ENCODE measurements at places on chromosomes 11 and 22.

- no peak for DNase-seq
Measured at GRCh38 chr11:13091373-13091772, 82.3 kb downstream of the RASSF10 start.

- no peak for DNase-seq
Measured at GRCh38 chr22:17359501-17359900, 9.8 kb upstream of the CECR2 start.

- no peak for DNase-seq
Measured at GRCh38 chr11:353179-353873, 16.0 kb upstream of the B4GALNT4 start.

- DNase-seq: peak; percentile 60
Measured at GRCh38 chr22:37273126-37273845, 9.0 kb upstream of the CYTH4 start.

DNA sequence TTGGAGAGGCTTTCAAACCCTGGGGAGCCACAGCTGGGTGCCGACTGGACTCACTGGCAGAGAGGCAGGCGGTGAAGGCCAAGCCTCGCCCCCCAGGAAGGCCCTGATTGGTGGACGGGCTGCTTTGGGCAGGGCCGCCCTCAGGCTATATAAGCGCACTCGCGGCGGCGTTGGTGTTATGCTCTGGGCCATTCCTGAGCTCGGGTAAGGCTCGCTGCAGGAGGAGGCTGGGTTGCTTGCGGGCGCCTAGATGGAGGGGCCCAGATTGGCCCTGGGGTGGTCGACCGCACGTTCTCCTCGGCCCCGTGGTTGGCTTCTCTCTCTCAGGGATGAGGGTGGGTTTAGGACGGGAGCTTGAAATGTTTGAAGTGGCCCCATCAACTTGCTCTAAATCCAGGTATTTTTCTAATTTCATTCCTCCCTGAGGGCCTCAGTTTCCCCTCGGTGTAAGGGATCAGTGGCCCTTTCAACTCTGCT, at the start of gene SPDYC:
Gene SPDYC (plus strand): TSS at position 176 of the 477 bp plus-strand sequence. CDS start 1,125 bp downstream, outside the sequence.
- DNase-seq: no peak

- peak; percentile 61 for DNase-seq
Measured at GRCh38 chr22:39097098-39098020, at the start of gene APOBEC3H. Gene APOBEC3H (plus strand): TSS chr22:39097244. CDS start chr22:39100279, 3,035 bp downstream.

GRCh38 chr11:59728154-59728553, 14.5 kb upstream of the OR10V1 start:
- no peak for DNase-seq

DNA sequence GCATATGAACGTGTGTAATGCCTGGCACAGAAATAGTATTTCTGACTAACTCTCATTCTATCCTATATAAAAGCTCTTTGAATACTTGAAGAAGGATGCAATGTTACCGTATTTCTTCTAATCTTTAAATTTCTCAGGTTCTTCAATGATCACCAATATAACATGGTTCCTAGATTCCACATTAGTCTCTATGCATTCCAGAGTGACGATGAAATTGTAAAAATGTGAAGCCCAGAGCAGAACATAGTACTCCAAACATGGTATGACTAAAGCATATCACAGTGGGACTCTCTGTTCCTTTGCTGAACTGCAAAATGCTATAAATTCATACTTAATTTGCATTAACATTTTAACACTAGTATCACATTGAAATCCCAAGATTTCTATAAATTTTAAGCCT, 877.6 kb upstream of the CHORDC1 start:
- no peak for DNase-seq

DNA sequence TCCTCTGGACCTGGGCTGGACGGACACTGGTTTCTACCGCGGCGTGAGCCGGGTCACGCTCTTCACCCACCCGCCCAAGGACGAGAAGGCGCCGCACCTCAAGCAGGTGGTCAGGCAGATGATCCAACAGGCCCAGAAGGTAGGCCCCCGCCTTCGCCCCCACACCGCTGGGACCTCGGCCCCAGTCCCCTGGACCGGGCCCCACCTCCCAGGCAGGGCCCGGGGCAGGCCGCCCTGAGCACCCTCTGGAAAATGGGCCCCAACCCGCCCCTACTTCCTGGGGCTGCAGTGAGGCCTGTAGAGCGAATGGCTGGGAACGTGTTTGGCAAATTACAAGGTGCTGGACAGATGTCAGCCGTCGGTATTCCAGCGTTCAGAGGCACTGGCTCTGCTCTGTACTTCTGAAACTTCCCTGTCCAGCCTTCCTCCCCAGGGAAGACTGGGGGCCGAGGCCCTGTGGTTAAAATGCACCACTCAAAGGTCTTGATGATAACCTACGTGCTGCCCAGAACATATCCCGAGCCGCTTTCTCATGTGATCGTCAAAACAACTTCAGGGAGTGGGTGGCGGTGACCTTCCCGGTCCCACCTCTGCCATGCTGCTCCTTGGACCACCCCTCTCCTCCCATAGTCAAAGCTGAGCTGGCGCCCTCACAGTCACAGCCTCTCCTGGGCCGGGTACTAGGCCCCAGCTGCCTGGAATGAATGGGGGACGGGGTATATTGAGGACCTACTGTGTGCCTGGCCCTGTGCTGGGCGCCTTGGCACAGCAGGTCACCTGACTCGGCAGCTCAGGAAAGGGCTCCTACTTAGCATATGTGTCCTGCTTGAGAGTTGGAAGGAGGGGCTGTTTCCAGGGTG, 869 bp downstream of the FAM83F start:
- DNase-seq: no peak

DNA sequence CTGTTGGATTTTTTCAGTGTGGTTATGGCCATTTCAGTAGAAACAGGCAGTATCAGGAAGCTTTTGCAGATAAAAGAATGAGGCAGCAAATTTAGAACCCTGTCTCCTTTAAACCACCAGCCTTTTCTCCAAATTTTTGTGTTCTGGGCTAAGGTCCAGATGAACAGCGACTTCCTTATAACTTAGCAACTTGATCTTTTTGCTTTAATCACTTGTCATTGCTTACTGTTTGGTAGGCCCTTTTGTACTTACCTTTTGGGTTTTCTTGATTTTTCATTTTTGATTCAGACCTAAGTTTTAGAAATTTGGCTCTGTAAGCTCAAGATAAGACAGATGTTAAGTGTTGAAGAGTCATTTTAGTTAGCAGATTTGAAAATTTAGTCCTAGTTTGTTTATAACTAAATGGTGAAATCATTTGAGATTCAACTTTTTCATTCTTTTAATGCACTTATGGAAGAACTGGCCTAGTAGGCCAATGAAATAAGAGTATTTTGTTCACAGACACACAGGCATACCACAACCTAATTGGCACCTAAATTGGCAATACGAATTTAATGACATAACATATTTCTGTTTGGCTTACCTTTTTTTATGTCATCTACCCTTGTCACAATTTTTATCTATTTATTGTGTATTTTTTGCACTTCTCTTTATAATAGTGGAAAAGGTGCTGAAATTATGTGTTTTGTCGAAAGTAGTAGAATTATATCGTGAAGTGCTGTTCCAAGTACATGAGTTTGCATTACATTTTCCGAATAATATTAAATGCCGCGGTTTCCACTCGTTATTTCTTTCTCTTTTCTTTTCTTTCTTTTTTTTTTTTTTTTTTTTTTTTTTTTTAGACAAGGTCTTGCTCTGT, 2.1 kb downstream of the RTN3 start:
- DNase-seq: no peak

DNA sequence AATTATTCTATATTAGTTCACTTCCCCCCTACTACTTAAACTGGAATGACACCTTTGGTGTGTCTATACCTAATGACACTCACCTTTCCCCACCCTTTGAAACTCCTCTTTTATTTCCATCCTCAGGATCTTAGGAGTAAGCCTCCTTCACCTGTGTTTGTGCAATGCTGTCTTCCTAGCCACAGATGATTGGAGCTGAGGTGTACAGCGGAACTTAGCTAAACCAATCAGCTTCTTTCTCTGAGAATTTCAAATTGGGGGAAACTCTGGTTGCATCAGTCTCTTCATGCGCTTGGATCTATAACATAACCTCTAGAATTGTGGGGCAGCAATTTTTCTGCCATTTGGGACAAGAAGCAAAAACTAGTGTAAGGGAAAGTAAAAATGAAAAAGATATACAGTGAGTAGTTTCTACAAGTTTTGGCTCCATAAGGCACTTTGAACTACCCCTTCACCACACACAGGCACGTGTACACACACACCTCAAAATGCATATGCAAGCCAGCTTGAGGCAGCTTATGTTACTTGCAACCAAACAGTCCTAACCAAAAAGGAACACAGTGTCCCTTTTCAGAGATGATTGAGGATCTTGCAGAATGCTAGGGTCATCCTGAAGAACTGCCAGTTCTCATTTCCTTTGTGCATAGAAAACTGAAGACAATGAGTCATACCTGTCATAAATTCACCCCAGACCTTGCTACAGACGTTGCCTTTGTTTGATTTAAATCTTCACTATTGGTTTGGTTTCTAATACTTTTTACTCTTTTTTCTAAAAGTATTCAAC, 36.0 kb upstream of the LDLRAD3 start:
- peak; percentile 47 for DNase-seq

DNA sequence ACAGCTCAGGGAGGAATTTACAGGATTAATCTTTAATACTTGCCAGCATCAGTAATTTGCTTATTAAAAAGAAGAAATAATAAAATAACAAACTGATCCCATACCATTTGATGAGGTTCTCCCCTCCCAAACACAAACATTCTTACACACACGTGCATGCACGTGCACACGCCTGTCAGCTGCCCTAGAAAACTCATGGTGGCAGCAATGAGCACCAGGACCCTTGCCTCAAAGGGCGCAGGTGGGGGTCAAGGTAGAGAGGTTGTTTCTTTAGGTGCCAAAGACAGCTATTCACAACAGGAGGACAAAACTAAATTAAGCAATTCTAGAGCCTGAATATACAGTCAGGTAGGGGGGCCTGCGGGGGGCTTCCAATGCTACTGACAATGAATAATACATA, 219.3 kb downstream of the BUD13 start:
- no peak for DNase-seq

- DNase-seq: no peak
Measured at GRCh38 chr11:6824136-6824823, 21.2 kb upstream of the OR10A5 start.

DNA sequence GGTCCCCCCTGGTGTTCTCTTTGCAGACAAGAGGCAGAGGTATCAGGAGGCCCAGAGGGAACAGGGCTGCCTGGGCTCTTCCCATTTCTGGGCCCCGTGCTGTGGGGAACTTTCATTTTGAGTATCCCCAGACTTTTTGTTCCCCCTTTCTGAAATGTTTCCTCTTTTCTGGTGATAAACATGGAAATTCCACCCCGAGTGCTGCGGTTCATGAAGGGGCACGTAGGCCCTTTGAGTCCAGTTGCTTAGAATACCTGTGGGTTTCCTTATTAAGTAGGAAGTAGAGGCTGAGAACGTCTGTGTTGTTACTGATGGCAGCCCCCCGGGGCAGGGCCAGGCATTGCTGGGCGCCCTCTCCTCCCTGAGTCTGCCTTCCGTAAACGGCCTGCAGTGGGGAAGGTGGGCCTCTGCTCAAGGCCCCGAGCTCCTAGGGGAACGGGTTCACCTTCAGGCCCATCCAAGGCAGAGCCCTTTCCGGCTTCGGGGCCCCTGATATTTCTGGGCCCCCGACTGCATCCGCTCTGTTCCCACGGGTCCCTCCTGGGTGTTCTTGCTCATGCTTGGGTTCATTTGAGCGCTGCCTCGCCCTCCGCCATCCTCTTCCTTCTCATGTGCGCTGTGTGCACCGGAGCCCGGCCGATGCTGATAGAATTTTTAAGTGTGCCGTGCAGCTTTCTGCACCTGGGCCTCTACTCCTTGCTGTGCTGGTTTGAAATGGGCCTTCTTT, 12.0 kb downstream of the TBC1D22A start:
- DNase-seq: no peak

GRCh38 chr11:85889676-85890579, 34.7 kb downstream of the CCDC83 start:
- DNase-seq: no peak

Measured in activated CD4-positive, alpha-beta T cell treated with anti-CD3 and anti-CD28 coated beads, Interleukin-2, Interleukin-4, amounts not matched to agents 100 ng/mL and 50 ng/mL, durations not matched to agents 16 hours and 8 hours (primary cell).